ENCODE measurements at places on chromosomes 11 and 22.
A peak's percentile ranks its signal among the peaks of the same experiment; 100 is the strongest.

GRCh38 chr11:15878756-15879155 lies 477.6 kb downstream of the SOX6 start:
- no peak for DNase-seq

GRCh38 chr22:27827604-27828587 lies 26.3 kb upstream of the MN1 start:
- DNase-seq = no peak

DNA sequence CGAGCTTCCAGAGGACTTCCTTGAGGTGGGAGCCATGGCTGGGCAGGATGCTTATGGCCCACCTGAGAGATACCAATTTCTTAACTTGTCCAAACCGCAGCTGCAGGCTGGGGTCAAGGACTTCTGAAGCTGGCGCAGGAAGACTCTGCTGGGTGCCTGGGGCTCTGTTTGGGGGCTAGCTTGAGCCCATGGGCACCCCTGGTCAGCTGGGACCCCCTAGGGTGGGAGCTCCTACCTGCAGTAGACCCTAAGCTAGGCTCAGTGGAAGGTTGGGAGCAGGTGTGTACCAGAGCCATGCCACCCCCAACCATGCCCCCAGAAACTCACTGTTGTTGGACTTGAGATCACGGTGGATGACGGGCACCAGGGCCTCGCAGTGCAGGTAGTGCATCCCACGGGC lies 1.3 kb downstream of the MAP3K11 start:
- no peak for DNase-seq

DNA sequence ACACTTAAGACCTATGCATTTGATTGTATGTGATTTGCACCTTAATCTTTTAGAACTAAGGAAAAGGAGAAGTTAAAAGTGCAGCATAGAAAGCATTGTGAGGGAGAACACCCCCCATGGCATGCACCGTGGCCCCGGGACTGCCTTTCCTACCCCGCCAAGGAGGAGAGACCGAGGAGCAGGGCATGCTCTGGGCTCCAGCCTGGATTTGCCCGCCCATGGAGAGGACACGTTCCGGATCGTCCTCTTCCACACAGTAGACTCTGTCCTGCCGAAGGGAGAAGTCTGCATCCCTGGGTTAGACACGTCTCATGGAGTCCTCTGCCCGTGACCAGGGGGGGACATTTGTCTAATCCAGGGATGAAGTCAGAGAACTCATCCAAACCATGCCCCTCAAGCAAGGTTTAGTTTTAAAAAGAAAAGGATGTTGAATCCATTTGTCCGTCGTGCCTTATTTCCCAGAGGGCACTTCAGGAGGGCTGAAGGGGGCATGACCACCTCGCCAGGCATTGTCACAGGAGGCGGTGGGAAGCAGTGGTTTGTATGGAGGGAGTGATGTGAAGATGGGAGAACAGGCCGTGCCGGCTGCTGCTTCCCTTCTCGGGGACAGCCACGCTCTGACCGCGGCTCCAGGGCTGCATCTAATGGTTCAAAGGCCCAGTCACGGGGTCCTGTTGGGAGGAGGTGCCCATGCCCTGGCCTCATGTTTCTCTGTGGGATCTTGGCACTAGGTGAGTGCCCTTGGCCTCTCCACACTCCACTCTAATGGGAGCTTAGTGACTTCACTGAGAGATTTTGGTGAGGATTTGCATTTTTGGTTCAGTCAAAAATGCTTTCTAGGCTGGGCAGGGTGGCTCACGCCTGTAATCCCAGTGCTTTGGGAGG lies 66.2 kb upstream of the GAL start:
- no peak for DNase-seq

GRCh38 chr22:42664976-42665831 lies 16.0 kb upstream of the CYB5R3 start:
- DNase-seq = no peak

GRCh38 chr11:65562788-65563187 lies 4.6 kb upstream of the LTBP3 start:
- no peak for DNase-seq

- DNase-seq = no peak
Measured at GRCh38 chr11:23370580-23371275, 510.5 kb upstream of the CCDC179 start.

DNA sequence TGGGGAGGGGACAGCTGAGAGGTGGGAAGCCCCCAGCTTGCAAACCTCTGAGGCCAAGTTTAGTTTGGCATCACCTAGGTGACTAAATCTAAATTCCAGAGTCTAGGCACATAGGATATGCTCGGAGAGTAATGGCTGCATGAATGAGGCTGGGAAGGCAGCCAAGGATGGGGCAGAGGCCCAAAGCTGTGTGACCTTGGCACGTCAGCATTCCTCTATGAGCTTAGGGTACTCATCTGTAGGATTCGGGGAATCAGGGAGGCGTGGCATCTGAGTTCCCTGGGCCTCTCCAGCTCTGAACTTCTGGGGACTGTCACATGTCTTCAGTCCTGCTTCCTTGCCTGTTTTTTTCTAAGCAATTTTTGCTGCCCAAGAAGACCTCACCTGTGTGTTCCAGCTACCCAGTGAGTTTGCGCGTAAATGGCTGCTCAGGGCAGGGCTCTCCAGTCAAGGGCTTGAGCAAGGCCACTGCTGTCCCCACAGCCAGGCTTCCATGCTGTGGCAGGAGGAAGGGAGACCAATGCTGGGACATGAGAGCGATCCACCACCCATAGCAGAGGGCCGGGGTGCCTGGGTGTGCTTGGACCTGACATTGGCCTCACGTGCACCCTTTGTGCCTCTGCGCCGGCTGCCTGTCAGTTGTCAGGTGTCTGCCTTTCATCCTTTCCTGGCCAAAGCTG lies 13.9 kb downstream of the DAGLA start:
- DNase-seq = no peak

DNA sequence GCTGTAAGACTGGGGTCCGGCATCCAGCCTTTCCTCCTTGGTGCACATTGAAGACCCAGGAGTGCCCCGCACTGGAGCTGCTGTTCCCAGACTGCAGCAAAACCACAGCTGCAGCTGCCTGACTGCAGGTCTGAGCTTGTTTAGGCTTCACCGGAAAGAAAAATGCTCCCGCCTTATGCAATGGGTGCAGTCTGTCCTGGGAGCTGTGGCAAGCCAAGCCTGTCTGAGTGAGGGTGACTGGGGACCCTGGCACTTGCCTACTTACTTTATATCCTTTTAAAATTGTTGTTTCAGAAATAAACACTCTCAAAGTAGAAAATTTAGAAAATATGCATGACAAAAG lies 23.3 kb upstream of the CD44 start:
- DNase-seq = peak; percentile 3

- no peak for DNase-seq
Measured at GRCh38 chr11:9089636-9090035, 1.8 kb downstream of the SCUBE2 start.

GRCh38 chr11:67270256-67271204 lies 4.3 kb downstream of the GRK2 start:
- no peak for DNase-seq

GRCh38 chr11:2549491-2549875 lies 104.7 kb downstream of the KCNQ1 start:
- no peak for DNase-seq
